ENCODE measurements at places on chromosomes 1 and 21. TPM values are rescaled to one million over a fixed set of nuclear protein-coding genes. Genes with fewer than 3 reads are reported as not detected.

GRCh38 chr1:118989006-118989815 is 1.1 kb upstream of the TBX15 start:
- H3K4me1 ChIP-seq: peaks cover 26% of the 10 kb centered on the region
- peaks cover 98% of the 10 kb centered on the region for H3K27me3 ChIP-seq
- H3K36me3 ChIP-seq: no peaks in the 10 kb centered on the region

The STIL gene
- total RNA-seq: 0.57 TPM

The DSCAM gene
- not detected for total RNA-seq

DNA sequence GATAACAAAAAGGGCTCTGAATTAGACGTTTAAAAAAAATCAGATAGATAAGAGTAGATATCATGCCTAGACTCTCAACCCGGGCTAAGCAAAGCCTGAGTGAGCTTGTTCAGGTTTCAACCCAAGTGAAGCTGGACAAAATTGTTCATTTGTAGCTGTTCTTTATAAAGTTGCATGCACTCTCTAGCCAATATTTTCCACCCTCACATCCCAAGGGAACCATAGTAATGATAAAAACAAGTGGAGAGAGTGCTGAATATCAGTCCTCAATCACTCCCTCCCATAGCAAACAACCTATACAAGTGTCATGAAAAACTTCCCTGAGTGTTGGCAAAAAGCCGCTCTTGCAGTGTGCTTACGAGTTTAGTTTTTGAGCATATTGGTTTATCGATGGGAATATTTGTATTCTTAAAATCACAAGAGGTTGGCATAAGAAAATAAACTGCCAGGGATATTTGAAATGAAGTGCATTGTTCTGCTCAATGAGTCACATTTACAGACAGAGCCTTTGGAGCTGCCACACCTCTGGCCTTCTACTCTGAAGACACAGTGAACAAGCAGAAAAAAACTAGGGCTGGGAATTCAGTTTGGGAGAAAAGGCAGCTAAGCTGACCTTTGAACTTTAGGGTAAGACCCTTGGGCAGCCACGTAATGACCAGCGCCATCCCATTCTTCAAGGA is 2.2 kb upstream of the CLCA2 start:
- no peak for DNase-seq
- no peak overlapping the region for H3K27ac ChIP-seq
- no peaks in the 10 kb centered on the region for H3K4me1 ChIP-seq
- H3K4me3 ChIP-seq: no peak overlapping the region

DNA sequence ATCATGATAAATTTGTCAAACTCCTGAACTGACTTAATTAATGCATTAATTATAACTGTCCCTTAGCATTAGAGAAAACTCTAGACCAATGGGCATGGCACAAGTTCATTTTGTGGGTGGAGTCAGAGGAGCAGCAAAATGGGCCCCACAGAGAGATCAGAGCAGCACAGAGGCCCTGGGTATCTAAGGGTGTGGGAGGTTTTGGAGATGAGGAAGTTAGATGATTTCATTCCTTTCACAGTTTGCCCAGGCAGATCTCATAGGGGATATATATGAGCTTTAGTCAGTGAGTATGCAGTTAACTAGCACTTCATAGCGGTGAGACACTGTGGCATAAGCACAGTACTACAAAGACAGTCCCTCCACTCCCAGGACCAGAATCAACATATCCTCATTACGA is 117.3 kb downstream of the MAB21L3 start:
- DNase-seq: no peak
- H3K27me3 ChIP-seq: no peaks in the 10 kb centered on the region
- H3K4me3 ChIP-seq: no peak overlapping the region

The KIAA0040 gene
- total RNA-seq: 109 TPM

The WNT4 gene
- total RNA-seq: 0.33 TPM

The MPL gene
- total RNA-seq: 0.63 TPM

DNA sequence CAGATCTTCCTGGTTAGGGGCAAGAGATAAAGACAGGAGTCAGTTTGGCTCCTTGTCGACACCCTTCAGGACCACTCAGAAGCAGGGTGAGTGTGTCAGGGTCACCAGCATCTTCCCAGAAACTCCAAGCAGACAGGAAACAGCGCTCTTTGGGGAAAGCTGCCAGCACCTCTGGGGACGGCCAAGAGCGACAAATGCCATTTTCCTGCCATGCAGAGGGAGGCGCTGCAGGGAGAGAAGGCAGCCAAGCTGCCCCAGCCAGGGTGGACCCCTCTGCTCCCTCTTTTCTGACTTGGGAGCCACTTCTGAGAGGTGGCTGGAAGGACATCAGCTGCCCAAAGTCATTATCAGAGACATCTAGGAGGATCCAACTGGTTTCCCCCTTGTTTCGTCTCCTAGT is 29.0 kb downstream of the SIM2 start:
- no peaks in the 10 kb centered on the region for H3K36me3 ChIP-seq
- H3K4me3 ChIP-seq: no peak overlapping the region

GRCh38 chr1:214933375-214933774 is 149.2 kb upstream of the KCNK2 start:
- H3K36me3 ChIP-seq: no peaks in the 10 kb centered on the region
- no peaks in the 10 kb centered on the region for H3K4me1 ChIP-seq
- no peak overlapping the region for H3K4me3 ChIP-seq
- H3K27ac ChIP-seq: no peak overlapping the region
- no peak for DNase-seq
- no peaks in the 10 kb centered on the region for H3K27me3 ChIP-seq

The ADORA1 gene
- total RNA-seq: 0.34 TPM

The DNALI1 gene
- total RNA-seq: 15.4 TPM

DNA sequence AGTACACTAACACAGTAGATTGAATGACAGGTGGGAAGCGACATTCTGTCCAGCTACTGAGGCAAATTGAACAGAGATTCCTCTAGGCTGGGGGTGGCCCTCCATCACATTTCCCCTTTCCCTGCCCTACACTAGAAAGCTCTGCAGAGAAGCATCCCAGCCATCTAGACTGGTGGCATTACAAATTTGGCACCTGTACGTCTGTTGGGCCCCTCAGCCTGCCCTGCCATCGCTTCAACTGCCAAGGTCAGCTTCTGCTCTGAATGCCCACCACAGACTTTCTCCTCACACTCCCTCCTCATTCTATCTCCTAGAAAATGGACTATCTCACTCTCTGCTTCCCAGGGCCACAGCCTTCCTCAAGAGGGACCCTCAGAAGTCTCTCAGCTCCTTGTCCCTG is 16.7 kb downstream of the TRABD2B start:
- H3K36me3 ChIP-seq: no peaks in the 10 kb centered on the region
- DNase-seq: no peak
- H3K4me1 ChIP-seq: peaks cover 13% of the 10 kb centered on the region
- H3K27me3 ChIP-seq: no peaks in the 10 kb centered on the region
- no peak overlapping the region for H3K4me3 ChIP-seq
- no peak overlapping the region for H3K27ac ChIP-seq

DNA sequence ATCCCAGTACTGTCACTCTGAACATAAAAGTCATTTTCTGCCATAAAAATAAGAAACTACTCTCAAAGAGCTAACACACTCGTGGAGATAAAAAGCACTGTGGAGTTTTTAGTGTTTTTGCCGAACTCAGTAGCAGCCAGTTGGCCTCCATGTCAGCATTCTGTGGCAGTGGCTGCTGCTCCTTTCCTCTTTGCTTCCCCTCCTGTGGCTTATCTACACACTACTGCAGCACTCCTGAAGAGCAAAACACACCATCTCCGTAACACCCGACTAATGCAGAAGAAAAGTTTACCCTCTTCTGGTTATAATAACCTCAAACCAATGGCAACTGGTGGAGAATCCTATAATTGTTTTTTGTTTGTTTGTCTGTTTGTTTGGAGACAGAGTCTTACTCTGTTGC is 44.9 kb downstream of the RAB3GAP2 start:
- DNase-seq: no peak
- H3K27me3 ChIP-seq: no peaks in the 10 kb centered on the region
- H3K27ac ChIP-seq: no peak overlapping the region
- H3K36me3 ChIP-seq: no peaks in the 10 kb centered on the region

DNA sequence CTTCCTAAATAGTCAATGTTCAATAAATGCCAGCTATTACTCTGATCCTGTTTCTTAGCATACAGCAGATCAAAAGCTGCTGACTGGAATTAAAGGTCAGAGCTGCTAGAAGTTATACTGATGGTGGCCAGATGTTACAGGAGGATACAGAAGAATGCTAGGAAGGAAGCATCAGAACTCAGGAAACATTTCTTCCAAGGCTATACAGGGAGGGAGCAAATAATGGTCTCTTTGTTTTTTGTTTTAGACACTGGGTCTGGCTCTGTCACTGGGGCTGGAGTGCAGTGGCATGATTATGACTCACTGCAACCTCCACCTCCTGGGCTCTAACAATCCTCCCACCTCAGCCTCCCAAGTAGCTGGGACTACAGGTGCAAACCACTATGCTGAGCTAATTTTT is 175.5 kb downstream of the RGS7 start:
- no peak for DNase-seq
- no peak overlapping the region for H3K4me3 ChIP-seq
- no peaks in the 10 kb centered on the region for H3K36me3 ChIP-seq
- H3K27me3 ChIP-seq: no peaks in the 10 kb centered on the region
- H3K27ac ChIP-seq: no peak overlapping the region

The SELENBP1 gene
- total RNA-seq: 74.4 TPM

GRCh38 chr1:85200463-85201339 is at the start of gene SYDE2:
SYDE2 (minus strand) TSS chr1:85201016; CDS start chr1:85200996, 20 bp downstream.
- DNase-seq: no peak
- no peaks in the 10 kb centered on the region for H3K36me3 ChIP-seq
- peak within 1 kb of the TSS; percentile 98 for H3K27ac ChIP-seq
- no peaks in the 10 kb centered on the region for H3K27me3 ChIP-seq
- peaks cover 28% of the 10 kb centered on the region for H3K4me1 ChIP-seq

The CD2 gene
- total RNA-seq: 0.65 TPM

GRCh38 chr1:155134880-155135414 is 705 bp upstream of the SLC50A1 start:
- H3K36me3 ChIP-seq: peaks cover 50% of the 10 kb centered on the region
- DNase-seq: peak; percentile 96
- H3K4me3 ChIP-seq: peak overlapping the region; percentile 76

DNA sequence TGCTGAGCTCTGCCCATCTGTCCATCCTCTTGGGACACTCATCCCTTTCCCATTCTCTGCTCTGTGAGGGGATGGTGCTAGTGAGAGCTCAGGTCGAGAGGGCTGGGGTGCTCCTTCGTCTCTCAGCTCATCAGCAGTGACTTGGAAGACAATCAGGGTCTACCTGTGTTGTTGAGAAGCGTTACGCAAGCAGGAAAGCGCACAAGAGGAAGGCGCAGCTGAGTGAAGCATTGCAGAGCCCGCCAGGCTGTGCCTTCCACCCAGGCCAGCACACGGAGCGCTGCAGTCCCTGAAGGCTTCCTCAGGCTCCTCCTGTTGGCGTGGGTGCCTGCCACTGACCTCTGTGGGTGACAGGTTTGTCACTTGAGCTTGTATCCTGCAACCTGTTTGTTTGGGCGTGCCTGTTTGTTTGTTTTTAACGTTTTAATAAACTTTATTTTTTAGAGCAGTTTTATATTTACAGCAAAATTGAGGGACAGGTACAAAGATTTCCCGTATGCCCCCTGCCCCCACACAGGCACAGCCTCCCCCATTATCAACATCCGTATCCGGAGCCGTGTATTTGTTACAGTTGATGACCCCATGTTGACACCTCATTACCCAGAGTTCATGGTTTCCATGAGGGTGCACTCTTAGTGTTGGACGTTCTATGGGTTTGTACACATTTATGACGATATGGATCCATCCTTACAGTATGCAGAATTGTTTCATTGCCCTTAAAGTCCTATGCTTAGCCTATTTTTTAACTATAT is 36.7 kb downstream of the ADARB1 start:
- H3K27ac ChIP-seq: no peak overlapping the region
- no peak overlapping the region for H3K4me3 ChIP-seq
- H3K4me1 ChIP-seq: peaks cover 82% of the 10 kb centered on the region
- H3K27me3 ChIP-seq: no peaks in the 10 kb centered on the region

The FLVCR1 gene
- 3.3 TPM for total RNA-seq
